ENCODE measurements at places on chromosomes 4 and X.

DNA sequence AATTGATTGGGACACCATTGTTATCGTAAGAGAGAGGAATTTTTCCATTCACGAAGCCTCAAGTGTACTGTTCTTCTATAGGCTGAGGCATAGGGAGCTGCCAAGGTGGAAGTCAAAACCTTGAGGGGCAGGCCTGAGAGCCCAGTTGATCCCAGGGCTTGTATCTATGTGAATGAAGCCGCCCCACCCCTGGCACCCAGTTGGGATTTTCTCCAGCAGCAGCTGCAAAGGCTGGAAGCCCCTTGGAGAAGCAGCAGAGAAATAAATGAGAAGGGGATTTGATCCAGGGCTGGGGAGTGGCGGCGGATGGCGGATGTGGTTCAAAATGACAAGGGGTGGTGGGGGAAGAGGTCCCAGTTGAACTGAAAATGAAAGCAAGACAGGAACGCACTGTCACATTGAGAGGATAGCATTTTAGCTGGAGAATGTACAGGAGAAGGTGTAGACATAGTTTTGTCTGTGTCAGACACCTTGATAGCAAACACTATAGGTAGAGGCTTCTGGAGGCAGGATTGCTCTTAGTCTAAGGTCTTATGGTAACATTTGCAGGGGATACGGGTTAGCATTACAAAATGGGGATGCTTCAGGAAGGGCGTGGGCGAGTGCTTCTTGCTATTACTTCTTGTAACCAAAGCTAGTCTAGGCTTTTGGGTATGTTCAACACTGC is 32.6 kb downstream of the DOCK11 start:
- DNase-seq = no peak

DNA sequence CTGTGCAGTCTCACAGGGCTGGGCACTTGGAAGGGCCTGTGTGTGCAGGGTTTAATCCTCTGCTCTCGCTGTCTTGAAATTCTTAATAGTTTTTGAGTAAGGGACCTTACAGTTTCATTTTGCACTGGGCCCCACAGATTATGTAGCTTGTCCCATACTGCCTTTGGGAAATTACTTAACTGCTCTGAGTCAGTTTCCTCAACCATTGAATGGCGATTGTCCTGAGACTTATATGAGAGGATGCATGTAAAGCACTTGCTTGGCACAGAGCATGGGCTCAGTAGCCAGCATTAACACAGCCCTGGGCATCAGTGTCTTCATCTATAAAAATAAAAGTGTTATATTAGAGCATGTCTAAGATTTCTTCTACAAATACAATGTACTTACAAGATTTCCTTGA is 55.8 kb downstream of the CLCN5 start:
- no peak for DNase-seq

DNA sequence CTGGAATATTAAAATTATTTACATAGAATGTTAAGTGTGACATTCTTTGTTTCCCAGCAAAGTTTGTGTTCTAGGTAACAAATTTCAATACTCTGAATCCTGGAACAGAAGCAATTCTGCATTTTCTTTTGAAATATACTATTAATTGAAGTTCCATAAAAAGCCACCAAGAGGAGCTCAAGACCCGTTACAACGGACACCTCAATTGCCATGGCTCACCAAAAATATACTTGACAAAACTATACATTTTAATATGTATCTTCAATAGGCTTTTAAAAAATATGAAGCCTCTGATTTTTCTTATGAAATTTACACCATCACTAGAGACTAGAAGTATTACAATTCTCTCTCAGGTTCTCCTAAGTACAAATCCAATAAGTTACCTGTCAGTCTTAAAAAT is 111.4 kb downstream of the NYX start:
- no peak for DNase-seq

DNA sequence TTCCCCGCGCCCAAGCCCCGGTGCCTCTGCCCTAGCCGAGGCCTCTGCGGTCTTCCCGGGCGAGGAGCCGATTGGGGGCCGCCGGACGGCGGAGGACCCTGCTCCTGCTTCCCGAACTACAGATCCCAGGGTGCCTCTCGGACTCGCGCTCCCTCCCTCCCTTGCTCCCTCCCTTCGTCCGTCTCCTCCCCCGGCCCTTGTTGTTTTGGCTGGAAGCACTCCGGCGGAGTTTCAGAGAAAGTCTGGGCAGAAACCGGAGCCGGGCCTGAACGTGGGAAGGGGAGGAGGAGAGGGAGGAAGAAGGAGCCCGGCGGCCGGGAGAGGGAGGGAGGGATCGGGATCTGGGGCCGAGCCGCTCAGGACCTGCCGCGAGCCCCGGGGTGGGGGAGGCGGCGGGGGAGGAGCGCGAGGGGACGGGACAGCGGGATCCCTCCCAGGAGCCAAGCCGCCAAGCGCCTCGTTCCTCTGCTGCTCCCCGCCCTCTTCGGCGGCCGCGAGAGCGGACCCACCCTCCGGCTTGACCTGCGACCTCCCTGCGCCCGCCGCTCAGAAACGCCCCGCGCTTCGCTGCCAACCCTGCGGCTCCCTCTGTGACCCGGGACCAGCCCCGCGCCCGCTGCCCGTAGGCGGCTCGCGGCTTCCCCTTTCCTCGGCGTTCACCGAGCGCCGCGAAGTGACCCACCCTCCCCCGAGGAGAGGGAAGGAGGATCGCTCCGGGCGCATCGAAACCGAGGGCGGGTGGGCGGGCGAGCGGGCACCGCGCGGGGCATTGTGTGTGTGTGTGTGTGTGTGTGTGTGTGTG is 496 bp upstream of the GAB1 start:
- DNase-seq = peak; percentile 78

GRCh38 chr4:999882-1000425 is 6.8 kb upstream of the SLC26A1 start:
- DNase-seq = no peak

- peak; percentile 30 for DNase-seq
These were observed 1321.1 kb downstream of the RAPGEF2 start for GRCh38 chr4:160423879-160424451.

- no peak for DNase-seq
These were observed 13.2 kb downstream of the RTL8B start for GRCh38 chrX:135009057-135009610.

GRCh38 chr4:178105242-178105641 is 663.0 kb upstream of the AGA start:
- no peak for DNase-seq

DNA sequence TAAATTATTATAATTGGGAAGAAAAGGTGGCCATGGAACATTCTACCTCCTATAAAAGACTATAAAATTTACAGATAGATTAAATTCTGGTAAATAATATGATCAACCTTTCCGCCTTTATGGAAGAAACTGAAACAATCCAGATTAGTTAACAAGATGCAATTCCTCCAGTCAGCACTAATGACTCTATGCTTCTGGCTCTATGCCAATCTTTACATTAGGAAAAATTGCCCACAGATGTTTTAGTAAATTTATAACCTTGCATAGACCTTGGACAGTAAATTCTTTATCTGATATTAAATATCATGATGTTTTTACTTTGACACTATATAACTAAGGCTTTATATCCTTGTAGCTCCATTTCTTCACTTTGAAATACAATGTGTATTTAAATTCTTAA is 2302.5 kb downstream of the ARAP2 start:
- no peak for DNase-seq

GRCh38 chrX:150062292-150063137 is 124.2 kb upstream of the EOLA2 start:
- DNase-seq = no peak

GRCh38 chr4:5030221-5030620 is 11.0 kb upstream of the CYTL1 start:
- DNase-seq = no peak

GRCh38 chrX:48487362-48487798 is 11.4 kb downstream of the FTSJ1 start:
- peak; percentile 83 for DNase-seq

GRCh38 chr4:6884341-6884870 is 25.2 kb upstream of the TBC1D14 start:
- DNase-seq = no peak

DNA sequence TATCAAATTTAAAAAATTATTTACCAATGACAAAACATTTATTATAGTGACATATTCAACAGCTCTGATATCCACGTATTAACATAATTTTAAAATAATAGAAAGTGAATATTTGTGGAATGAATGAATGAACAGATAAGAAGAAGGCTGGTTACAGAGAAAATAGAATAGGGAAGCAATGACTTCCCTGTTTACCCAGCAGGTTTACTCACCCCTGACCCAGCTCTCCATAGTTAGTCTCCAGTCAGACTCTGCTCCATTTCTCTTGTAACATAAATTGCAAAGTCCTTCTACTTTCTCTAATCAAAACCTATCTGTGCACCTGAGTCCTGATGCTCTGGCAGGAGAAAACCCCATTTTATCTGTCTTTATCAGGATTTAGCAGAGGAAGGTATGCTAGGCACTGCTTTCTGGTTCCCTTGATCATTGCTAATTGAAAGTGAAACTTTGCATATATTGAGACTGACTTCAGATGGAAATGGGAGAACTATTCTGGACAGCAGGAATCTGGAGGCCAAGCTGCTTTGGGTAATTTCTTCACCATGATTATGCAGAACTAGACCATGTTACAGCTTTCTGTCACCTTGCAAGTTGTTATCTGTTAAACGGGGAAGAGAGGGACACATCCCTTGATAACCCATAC is 363.0 kb downstream of the FAT4 start:
- no peak for DNase-seq

DNA sequence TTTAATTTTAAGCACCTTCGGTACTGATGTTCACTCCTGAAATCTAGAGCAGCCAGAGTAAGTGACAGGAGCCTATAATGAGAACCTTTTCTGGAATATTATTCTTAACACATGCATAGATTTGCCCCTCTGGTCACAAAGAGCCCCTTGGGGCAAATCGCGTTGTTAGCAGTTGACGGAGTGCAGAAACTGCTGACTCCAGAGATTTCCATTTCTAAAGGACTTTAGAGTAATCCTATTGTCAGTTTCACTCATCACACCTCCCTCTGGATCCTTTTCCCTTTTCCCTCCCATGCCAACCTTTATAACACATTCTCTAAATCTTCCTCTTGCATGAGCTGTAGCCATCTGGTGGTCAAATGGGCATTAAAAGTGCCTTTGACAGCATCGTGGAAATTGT is 264.9 kb upstream of the PRPS2 start:
- DNase-seq = no peak

DNA sequence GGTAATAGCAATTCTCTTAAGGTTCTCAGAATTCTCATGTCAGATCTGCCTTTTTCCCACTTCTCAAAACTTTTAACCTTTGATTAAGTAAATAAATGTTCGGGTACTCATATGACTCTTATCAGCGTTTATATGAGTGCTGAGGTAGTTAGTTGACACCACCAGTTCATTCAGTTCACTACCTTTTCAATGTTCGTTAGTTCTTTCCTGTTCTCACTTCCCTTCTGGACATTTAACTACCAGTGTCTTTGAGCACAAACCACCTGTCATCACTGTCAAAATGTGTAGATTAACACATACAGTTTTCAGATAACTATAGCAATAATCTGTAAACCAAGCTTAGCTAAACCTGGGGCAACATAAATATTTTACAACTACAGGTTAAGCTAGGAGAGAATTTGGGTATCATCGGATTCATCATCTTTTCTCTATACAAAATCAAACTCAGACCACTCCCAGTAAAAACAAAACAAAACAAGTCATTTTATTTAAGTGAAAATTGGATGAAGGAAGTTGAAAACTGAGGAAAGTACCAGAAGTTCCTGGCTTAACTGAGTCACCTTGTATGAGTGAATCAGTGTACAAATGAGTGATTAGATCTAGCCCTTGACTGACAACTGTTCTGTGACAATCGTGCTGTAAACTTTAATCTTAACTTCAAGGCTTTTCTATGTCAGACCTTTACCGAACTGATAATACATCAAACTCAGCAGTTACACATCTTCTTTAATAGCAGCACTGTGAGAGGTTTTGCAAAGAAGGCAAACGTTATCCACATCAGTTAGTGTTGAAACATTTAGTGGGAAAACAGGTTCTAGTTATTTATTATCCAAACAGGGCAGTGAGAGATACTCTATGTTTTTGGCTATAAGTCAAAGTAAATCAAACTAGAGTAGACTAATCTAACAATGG is 41.9 kb downstream of the ARHGEF38 start:
- peak; percentile 54 for DNase-seq

DNA sequence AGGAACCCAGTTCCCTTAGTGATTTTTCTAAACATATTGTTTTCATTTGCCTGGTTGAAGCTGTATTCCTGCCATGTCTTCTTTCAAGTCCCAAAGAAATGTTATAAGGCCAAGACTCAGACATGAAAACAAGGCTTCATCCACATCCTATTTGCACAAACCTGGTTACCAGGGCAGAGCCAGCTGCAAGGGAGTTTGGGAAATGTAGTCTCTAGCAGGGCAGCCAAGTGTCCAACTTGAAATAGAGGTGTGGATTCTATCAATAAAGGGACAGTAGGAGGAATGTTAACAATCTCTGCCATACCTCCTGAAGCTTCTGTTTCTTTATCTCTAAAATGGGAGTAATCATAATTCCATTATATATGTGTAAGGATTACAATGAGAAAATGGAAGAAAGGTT is 56.6 kb downstream of the INTS12 start:
- no peak for DNase-seq

DNA sequence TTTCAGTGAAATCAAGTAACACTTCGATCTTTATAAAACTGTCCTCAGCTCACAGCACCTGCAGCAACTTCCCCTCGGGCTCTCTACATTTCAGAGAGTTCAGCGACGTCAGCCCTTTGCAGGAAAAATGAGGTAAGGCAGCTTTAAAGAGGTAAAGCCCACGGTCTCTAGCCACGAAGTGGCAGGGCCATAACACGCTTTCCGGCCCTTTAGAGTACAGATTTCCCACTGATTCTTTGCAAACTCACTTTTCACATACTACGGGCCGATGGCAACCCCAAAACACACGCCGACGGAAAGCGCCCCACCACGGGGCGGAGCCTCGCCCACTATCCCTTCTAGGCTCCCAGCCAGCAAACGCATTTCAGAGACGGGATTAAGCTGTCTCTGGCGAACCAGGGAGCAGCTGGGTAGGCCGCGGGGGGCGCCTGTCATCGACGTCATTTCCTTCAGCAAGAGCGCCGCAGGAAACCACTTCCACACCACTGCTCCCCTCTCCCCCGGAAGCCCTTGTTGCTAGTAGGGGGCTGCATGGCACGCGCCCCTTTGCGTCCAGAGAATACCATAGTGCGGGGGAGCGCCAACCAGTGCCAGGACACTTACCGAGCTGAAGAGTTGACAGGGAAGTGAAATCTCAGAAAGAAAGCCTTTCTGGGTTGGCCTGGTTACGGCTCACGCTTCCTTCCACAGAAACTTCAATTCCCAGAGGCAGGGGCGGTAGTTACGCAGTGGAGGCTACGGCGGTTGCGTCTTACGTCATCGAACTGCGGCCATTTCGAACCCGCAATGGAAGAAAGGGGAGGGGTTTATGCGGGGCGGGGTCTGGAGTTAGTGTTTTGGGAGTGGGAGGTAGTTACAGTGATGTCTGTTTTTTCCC is at the start of gene TRMT10A:
Gene TRMT10A (minus strand): TSS at position 730 of the 877 bp plus-strand sequence. CDS start 4,701 bp downstream, outside the sequence.
- DNase-seq = peak; percentile 96

- no peak for DNase-seq
These were observed 745 bp upstream of the IQSEC2 start for GRCh38 chrX:53281963-53282695.

Measured in LoVo (cell line).